ENCODE measurements at places on chromosomes 12 and 14.

- no peak for DNase-seq
These were observed 1007.4 kb upstream of the NOVA1 start for GRCh38 chr14:27605282-27605681.

DNA sequence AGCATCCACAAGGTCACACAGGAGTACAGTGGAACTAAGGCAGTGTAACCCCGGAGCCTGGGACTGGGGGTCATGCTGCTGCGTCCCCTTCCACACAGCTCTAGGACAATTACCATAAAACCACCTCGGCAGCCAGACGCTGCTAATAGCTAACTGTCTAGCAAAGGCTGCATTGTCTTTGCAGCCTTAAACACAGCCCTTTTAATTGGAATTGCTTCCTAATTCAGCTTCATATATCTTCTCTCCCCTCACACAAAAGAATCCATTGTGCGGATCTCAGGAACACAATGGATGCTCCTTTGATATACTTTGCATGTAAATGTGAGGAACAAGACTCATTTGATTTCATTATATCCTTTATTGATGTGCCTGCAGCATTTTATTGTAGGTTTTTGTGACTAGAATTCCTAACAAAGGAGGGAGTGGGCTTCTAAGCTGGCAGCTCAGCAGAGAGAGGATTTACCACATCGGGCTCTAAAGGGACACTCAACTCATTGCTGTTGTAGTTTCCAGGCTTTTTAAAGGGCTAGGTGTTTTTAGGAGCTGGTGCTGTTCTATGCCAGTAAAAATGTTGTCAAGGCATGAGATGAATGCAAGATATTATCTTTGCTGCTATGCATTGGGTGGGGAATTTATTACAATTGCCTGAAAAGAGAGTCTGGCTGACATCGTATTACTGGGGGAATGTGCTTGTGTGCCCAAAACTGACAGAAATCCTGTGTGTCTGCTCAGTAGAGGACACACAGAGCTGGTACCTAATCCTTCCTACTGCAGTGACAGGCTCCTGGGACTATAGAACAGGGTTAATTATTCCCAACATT lies 30.4 kb upstream of the DACT1 start:
- peak; percentile 24 for DNase-seq

DNA sequence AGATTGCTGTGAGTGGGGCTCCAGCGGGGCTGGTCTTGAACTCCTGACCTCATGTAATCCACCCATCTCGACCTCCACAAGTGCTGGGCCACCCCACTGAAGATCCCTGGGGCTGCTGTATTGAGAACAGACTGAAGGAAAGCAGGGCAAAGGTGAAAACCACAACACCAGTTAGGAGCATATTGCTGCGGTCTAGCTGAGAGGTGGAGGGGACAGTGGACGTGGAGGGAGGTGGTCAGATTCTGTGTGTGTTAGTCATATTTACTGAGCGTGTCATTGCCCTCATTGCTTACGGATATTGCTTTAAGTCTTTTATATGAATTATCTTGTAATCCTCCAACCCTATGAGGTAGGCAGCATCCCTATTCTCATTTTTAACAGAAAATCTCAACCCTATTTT lies 69.0 kb upstream of the OVCH1 start:
- DNase-seq, result no peak

- no peak for DNase-seq
These were observed 51.9 kb downstream of the SUSD6 start for GRCh38 chr14:69663300-69663643.

DNA sequence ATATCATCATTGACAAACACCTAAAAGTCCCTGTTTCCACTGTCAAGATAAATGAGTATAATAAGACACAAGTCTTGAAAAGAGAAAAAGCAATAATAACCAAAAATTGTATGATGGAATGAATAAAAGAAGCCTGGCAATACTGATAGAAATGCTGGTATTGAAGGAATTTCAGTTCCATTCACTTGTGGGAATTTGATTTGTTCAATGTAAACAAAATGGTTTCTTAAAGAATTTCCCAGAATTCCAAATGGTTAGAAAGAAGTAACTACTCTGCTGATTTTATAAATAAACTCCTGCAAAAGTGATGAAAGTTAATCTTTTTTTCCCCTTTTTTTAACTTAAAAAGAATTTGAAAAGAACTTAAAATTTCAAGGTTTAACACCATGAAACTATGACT lies 129.9 kb upstream of the PDZRN4 start:
- DNase-seq, result peak; percentile 39

DNA sequence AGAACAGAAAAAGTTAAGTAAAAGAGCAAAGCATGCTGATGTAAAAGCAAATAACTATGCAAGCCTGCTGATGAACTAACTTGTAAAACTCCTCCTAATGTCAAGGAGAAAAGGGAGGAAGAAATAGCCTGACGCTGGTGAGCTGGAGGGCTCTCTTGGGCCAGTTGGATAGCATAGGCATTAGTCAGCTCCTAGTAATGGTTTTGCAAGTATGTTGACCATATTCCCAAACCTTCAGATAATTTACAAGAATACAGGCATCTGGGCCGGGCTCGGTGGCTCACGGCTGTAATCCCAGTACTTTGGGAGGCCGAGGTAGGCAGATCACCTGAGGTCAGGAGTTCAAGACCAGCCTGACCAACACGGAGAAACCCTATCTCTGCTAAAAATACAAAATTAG lies 871.4 kb downstream of the C12orf50 start:
- DNase-seq, result peak; percentile 90

- DNase-seq, result no peak
These were observed 82.0 kb downstream of the PRKCH start for GRCh38 chr14:61403411-61403810.
